LHCN-M2 (cell line): ENCODE measurements at places on chromosomes 6 and 20.

- no peak for DNase-seq
Observed at GRCh38 chr6:106512968-106513574, 116.2 kb downstream of the RTN4IP1 start.

DNA sequence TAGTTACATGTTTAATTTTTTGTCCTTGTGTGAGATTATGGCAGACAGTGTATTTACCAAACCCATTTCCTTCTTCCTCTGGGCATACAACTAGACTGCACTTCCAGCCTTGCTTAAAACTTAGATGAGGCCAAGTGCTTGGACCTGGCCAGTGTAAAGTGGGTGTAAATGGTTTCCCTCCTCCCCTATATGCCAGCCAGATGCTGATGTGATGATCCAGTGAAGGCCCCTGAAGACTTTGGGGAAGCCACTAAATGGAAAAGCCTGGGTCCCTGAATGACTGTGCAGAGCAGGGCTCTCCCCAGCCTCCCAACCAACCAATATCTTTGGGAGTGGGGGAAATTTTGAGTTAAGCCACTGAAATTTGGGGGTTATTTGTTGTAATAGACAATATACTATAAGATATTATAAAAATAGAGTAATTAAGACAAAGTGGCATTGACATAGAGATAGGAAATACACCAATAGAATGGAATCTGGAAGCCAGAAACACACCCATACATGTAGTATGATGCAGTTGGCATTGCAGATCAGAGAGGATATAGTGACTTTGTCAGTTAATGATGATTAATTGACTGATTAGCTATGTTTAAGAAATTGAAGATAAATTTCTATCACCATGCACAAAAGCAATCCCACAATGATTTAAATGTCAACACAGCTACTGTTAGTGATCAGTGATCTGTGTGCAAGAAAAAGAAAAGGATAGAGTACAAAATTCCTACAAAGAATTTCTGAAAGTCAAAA is 10.4 kb upstream of the SNX9 start:
- DNase-seq = no peak

DNA sequence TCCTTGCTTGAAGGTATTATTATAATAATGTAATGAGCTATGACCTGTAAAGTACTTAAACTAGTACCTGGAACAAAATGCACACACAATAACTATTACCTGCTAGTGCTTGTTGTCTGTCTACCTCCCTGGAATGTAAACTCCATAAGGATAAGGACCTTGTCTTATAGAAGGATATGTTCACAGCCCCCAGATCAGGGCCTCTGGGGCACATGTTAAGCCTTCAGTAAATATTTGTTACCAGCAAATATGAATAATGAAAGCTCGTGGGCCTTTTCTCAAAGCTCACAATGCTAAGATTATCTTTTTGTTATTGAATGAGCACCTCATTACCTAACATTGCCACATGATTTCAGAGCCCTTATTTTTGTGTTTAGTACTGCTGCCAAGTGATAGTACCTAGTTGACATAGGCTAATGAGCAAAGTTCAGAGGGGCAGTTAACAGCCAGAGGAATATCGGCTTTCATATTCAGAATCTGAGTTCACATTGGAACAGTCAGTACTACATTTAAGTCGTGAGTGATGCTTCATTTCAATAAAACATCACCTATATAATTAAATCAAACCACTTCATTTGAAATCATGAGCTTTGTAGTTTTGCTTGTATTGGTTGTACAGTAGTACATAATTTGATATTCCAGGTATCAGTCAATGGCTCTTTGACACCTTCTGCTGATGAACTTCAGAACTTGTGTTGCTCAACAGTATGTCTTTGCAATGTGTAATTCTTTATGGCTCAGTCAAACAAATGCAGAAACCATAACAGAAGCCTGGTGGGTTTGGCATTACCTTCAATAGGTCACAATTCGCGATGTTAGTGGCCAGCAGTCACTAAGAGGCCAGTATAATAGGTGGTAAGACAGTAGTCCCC is 11.8 kb upstream of the SMLR1 start:
- no peak for DNase-seq

DNA sequence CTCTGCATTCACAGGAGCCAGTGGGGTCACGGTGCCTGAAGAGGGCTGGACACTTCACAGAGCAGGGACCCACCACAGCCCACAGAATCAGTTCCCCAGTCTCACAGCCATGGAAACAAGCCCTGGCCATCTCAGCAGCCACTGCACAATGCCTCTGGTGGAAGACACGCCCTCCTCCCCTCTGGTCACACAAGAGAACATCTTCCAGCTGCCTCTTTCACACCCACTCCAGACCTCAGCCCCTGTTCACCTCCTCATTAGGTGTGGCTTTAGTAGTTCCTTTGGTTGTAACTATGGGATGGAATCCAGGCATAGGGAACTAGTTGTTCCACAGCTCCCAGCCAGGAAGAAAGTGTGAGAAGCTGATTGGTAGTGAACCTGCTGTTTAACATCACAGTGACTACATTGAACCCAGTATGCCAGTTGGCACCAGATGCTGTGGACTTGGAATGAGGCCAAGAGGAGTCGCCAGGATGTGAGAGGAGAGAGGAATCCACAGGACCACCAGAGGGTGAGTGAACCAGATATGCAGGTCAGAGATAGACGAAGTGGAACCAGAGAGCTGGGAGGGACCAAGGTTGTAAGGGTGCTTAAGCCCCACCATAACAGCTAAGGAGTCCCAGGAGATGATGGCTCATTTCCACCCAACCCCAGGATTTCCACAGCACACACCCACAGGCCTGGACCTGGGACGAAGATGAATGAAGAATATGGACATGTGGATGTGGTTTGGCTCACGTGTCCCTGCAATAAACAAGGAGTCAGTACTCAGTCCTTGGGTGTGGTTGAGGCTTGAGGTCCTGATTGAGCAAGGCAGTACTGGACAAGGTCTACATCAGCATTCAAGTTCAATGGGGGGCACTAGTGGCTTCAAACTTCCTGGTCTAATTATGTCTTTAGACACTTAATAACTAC is 8.8 kb upstream of the BTN3A3 start:
- DNase-seq = peak; percentile 63

GRCh38 chr6:27505209-27506027 is 32.5 kb upstream of the ZNF184 start:
- peak; percentile 80 for DNase-seq
